ENCODE measurements at places on chromosomes 7 and 10.

GRCh38 chr7:138245682-138246081 is 169.4 kb downstream of the AKR1D1 start:
- DNase-seq: no peak

GRCh38 chr7:8389593-8390261 is 43.7 kb upstream of the NXPH1 start:
- no peak for DNase-seq

- no peak for DNase-seq
Measured at GRCh38 chr10:6229290-6229689, 26.6 kb downstream of the PFKFB3 start.

GRCh38 chr10:128751284-128751683 is 625.1 kb upstream of the MKI67 start:
- no peak for DNase-seq

DNA sequence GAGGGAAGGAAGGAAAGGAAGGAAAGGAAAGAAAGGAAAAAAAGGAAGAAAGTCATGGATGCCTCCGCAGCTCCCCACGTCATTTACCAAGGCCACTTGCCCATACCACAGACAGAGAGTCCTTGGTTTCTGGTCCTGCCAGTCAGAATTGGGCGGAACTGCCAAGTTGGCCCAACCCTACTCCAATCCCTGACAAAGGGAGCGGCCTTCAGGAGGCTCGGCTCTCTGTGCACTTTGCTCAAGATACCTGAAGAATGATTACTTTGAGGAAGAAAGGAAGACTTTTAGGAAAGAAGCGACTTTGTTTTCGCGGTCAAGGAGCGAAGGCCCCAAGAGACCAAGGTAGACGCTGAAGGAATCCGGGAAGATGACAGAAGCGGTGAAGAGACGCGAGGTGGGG is 49.1 kb upstream of the FXYD4 start:
- DNase-seq: no peak

- DNase-seq: no peak
Measured at GRCh38 chr7:80860554-80860953, 58.3 kb downstream of the SEMA3C start.

DNA sequence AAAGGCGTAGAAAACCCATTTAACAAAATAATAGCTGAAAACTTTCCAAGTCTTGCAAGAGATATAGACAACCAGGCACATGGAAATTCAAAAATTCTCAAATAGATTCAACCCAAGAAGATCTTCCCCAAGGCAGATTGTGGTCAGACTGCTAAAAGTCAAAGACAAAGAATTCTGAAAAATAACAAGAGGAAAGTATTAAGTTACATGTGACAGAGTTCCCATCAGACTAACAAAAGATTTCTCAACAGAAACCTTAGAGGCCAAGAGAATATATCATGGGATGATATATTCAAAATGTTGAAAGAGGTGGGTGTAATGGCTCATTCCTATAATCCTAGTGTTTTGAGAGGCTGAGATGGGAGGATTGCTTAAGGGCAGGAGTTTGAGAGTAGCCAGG is 59.8 kb downstream of the TMEM178B start:
- DNase-seq: no peak
